Hepatocyte (in vitro differentiated cells): ENCODE measurements at places on chromosomes 6 and 20. TPM values are rescaled to one million over a fixed set of nuclear protein-coding genes. Genes with fewer than 3 reads are reported as not detected.

GRCh38 chr20:58223358-58223941 lies 5.0 kb downstream of the ANKRD60 start:
- DNase-seq = no peak

DNA sequence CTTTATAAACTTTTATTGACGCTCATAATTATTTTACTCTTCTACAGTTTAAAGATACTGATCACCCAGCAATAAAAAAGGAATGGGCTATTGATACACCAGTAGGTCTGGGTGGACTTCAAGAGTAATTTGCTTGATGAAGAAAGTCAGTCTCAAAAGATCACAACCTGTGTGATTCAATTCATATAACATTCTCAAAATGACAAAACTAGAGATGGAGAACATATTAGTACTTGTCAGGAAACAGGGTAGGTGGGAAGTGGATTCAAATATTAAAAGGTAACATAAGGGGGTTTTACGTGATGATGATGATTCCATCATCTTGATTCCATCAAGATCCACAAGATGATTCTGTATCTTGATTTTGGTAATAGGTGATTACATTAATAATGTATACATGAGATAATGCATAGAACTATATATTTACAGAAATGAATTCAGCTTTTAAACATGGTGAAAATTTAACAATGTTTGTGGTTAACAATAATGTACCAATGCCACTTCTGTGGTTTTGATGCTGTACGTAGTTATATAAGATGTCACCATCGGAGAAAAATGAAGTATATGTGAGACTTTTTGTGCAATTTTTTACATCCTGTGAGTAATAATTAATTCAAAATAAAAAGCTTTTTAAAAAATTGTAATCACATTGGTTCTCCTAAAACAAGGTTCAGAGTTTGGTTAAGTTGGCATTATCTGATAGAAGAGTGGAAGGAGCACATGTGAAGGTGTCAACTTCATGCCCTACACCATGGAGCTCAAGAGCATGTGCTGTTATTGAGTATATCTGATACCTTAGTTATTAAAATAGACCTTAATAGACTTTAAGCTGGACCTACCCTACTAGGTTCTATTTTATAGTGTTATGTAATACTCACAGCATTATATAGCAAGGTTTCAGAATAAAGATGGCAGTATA lies 66.3 kb upstream of the DYNLRB1 start:
- DNase-seq = no peak

Gene BMP5
- 26.5 and 38.3 TPM in 2 replicates for total RNA-seq

Gene SOX18
- not detected in 2 replicates for total RNA-seq

Gene FOXC1
- total RNA-seq = 1.1 and 1.2 TPM in 2 replicates
